Fibroblast of skin of left biceps (primary cell): ENCODE measurements at places on chromosomes 3 and 15.

DNA sequence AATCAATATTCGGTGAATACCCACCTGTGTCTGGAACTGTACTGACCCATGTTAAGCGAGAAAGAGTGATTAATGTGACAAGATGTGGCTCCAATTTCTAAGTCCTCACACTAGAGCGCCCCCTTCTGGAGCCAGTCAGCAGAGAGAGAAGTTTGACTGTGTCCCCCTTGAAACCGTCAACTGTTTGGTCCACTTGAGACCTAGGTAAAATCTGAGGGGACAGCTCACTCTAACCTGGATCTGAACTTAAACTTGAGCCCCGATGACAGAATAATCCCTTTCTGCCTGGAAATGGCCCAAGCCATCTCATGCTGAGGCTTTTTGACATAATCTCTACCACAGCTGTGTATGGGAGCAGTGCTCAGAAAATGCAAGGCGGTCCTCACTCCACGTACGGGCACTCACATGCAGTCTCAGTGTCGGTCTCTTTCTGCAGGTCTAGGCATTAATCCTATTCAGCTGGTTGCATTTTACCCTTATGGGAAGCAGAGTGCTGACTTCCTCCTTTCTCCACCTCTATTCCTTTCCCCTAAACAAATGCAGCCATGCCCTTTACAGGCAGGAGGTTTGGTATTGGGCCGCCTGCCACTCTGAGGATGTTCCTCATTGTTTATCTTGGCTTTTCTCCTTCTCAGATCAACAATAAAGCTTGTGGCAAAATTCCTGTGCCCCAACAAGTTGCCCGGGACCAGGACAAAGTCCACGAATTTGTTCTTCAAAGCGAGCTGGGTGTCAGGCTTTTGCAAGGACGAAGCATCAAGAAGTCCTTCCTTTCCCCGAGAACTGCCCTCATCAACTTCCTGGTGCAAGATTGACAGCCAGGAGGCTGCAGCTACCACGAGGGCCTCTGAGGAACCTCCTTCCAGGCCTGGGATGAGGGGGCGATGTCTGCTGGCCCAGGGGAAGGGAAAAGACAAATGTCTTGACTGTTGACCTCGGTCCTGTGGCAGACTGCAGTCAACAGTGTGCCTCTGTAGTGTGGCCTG lies 47.5 kb upstream of the LIMD1 start:
- no peak for DNase-seq

- no peak for DNase-seq
Measured at GRCh38 chr3:183013856-183014255, 33.5 kb upstream of the DCUN1D1 start.

DNA sequence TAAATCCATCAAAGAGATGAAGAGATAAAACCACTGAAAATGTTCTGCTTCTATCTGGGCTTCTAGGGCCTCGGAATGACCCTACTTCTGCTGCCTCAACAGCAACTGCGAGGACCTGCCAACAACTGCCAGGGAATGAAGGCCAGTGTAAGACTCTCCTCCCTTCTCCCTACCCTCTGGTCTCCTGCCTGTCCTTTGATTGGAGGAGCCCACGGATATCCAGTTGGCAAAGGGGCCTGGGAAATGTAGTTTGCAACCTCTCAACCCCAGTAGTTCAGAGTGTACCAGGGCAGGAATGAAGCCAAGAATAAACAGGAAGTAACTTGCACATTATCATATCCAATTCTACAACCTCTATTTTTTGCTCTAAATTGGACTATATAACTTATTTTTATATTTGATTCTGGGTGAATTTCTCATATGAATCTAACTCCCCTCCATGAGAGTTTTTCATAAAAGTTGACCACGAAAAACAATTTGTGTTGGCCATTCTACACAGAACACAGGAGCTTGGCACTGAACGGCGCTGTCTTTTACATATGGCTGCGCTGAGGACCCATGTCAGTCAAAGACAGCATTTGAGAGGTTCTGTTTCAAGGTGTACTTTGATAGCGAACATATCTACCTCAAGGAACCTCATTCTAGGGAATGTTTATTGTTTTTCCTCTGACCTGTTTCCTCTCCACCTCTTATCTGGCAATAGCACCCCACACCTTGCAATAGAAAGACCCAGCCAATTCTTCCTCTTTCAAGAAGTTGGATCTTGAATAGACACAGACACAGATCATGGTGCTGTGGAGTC lies 91.1 kb upstream of the RNF7 start:
- DNase-seq = no peak

GRCh38 chr15:69703532-69704187 lies 251.0 kb downstream of the RPLP1 start:
- DNase-seq = no peak

GRCh38 chr3:29655015-29655747 lies 374.3 kb downstream of the RBMS3 start:
- DNase-seq = no peak

GRCh38 chr15:65819563-65819960 lies 27.5 kb upstream of the DENND4A start:
- no peak for DNase-seq

DNA sequence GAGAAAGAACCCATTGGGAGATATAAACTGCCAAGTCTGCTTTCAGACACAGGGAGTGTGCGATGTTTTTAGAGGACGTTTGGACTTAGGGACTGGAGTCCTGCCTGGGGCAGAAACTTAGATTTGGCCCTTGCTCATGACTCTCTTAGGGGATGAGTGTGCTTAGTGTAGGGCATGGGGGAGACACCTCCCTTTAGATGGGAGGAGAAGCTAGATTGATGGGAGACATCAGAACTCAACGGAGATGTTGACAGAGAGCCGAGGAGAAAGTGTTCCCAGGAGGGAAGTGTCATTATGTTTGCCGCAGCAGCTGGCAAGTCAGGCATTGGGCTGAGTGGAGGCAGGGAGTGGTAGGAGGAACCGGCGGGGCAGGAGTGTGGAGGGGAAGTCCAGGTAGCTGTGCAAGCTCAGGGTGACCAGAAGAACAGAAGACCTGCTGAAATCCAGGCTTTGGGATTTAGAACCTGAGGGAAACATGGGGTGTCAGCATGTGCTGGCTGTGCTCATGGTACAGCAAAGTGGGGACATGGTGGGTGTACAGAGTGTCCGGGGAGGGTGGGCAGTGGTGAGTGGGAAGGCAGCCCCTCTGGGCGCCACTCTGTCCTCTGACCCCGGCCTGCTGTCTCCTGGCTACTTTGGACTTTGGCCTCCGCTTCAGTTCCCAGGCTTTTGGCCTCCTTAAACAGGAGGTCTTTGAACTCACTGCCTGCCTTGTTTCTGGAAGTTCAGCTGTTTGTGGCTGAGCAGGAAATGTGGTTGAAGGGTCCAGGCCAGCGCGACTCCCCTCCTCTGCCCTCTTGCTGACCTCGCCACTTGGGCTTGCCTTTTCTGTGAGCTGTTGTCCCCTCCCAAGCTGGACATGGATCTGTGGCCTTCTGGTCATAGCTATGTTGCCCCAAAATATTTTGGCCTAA lies 324.0 kb upstream of the LRRFIP2 start:
- no peak for DNase-seq

GRCh38 chr3:85170646-85171045 lies 211.9 kb downstream of the CADM2 start:
- no peak for DNase-seq

GRCh38 chr15:90261811-90262210 lies 3.7 kb upstream of the NGRN start:
- no peak for DNase-seq

DNA sequence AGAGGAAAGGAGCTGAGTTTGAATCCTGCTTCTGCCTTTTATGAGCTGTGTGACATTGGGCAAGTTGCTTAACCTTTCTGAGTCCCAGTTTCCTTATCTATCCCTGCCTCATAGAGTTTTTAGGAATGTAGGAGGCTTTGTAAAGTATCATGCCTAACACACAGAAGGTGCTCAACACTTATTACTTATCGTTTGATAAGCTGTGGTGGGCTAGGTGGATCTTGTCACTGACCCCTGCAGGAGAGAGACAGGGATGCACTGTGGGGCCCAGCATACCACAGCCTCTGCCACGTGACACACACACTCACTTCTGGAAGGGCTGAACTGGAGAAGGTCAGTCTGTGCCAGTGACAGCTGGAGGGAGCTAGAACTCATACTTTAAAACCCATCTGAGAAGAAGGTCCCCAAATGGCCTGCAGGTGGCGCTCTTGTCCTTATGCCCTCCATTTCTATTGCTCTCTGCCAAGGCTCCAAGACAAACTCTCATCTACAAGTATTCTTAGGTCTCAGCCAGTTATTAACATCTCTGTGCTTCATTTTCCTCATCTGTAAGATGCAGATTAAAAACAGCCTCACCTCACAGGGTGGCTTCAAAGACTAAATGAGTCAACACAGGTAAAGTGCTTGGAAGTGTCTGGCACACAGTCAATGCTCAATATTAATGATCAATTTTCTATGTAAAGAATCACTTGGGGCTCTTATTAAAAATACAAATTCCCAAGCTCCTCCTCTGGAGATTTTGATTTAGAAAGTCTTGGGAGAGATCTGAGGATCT lies 57.5 kb upstream of the HACD2 start:
- peak; percentile 65 for DNase-seq

- no peak for DNase-seq
Measured at GRCh38 chr3:71956716-71957115, 171.8 kb upstream of the PROK2 start.

DNA sequence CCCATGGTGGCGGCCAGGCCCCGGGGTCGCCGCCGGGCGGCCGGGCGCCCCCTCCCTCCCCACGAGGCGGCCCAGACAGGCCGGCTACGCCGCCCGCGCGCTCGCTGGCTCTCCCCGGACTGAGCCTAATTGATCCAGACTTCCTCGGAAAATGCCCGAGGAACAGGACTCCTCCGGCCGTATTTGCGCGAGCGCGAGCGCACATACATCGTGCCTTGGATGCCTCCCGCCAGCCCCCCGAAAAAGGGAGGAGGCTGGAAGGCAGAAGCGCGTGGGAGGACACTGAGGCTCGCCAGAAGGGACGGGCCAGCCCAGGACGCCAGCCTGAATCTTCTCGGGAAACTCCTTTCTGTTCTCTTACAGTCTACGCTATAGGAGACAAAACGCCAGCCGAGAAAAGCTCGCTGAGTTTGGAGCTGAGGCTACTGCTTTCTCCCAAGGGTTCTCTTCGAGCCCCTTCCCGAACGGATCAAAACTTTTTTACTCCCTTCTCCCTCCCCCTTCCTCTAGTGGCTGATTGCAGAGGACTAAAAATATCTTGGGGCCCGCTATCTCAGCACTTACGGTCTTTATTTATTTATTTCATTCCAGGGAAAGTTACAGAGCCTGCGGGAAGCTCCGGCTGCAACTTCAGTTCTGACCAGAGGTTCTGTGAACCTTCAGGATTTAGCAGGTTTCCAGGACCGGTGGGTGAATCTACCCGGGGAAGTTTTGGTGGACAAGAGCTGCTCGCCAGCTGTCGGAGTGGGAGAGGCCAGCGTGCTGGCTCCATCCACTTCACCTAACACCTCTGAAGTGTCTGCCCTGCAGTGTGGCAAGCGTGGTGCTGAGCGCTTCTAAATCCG lies at the start of gene PDZRN3:
Gene PDZRN3 (minus strand): TSS at position 121 of the 845 bp plus-strand sequence.
- peak; percentile 74 for DNase-seq

GRCh38 chr15:70493787-70494516 lies 269.4 kb downstream of the UACA start:
- DNase-seq = no peak

DNA sequence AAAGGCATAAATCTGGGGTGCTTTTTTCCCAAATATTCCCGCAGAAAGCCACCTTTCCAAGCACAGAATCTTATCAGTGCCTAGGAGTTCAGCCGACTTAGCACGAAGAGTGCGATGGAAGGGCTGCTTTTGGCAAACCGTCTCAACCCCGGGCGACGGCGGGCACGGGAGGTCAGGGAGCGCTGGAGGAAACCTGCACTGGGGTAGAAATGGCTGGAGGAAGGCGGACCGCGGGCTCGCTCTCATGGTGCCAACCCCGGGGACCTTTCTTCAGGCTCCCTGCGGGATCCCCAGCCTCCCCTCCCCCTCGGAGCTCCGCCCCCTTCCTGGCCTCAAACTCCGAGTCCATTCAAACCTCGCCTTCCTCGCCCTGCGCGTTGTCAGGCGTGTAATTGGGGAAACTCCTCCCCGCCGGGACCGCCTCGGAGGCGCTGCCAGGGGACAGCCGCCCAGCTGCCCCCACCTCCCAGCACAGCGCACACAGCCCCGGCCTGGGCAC lies at the start of gene GABRG3:
Gene GABRG3 (plus strand): TSS at position 470 of the 499 bp plus-strand sequence.
- no peak for DNase-seq

- DNase-seq = no peak
Measured at GRCh38 chr3:188468196-188468595, 314.2 kb downstream of the LPP start.

- DNase-seq = no peak
Measured at GRCh38 chr15:60021589-60022378, 17.7 kb downstream of the FOXB1 start.

DNA sequence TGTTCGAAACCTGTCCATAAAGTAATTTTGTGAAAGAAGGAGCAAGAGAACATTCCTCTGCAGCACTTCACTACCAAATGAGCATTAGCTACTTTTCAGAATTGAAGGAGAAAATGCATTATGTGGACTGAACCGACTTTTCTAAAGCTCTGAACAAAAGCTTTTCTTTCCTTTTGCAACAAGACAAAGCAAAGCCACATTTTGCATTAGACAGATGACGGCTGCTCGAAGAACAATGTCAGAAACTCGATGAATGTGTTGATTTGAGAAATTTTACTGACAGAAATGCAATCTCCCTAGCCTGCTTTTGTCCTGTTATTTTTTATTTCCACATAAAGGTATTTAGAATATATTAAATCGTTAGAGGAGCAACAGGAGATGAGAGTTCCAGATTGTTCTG lies 44.4 kb downstream of the AGTR1 start:
- DNase-seq = no peak

DNA sequence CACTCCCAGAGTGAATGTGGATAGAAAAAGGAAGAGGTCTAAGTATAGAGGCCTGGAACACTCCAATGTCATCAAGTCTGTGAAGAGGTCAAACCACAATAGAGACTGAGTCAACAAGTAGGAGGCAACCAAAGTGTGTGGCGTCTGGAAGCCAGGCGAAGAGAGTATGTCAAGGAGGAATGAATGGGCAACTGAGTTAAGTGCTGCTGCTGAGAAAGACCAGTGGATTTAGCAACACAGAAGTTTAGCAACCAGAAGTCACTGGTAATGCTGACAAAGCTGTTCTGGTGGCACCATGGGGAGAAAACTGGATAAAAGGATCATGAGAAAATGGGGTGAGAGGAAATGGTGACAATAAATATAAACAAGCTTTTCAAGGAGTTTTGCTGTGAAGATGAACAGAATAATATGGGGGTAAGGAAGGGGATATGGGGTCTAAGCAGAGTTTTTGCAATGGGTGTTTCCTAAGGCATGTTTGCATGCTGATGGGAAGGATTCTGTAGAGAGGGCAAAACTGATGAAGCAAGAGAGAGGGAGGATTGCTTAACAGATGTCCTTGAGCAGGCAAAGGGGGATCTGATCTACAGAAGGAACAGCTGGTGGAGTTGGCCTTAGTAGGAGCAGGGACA lies 38.4 kb downstream of the PCOLCE2 start:
- DNase-seq = peak; percentile 35

- peak; percentile 66 for DNase-seq
Measured at GRCh38 chr15:81887912-81888311, 157.9 kb downstream of the MEX3B start.

GRCh38 chr3:71723452-71724170 lies 1.6 kb downstream of the EIF4E3 start:
- DNase-seq = no peak
